ENCODE measurements at places on chromosomes 6 and 20. TPM values are rescaled to one million over a fixed set of nuclear protein-coding genes. Genes with fewer than 3 reads are reported as not detected.

GRCh38 chr6:113976806-113977205 is 5.9 kb upstream of the HDAC2 start:
- no peak for DNase-seq

DNA sequence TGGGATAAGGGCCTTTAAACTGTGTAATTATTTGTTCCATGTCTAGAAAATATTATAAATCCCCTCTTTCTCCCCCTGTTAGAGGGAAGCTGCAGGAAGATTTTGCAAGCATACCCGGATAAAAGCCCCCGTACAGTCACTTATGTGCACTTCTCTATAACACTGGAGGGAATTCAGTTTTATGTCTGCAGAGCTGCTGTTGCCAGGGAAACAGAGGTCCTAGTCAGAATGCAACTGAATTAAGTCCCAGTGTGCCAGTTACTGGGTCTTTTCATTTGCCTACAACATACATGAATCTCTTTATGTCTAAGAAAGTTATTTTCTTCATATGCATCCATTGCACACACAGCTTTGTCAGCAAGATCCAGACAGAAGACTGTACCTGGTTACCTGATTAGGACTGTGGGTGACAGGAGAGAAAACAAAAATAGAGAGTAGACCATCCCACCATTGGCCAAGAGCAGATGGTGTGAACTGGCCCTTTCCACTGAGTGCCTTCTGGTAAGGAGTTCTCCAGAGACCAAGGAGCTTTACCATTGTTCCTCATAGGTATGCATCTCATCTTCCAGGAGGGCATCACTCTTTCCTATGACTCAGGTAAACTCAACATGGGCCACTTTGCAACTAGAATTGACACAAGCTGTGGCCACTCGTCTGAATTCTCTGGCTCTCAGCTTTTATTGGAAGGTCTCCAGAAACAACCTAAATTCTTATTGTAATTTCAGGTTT is 180.8 kb upstream of the PHACTR1 start:
- no peak for DNase-seq

The CCR6 gene
- total RNA-seq = not detected

DNA sequence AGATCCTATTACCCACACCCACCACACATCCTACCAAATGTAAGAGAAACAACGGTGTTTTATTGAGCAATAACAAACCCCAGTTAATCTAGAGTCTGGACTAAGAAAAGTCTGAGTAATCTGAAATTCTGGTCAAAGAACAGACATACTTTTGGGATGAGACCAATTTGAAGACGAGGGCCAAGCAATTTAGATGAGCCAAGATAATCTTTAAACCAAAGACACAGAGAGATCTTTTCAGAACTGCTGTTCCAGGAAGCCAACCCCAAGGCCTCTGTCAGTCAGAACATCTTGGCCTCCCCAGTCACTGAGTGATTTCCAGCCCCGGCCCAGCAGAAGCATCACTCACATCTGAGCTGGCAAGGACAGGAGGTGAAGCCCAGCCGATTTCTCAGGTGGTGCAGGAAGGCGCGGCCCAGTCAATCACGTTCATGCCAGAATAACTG is 118.5 kb upstream of the SYNDIG1 start:
- no peak for DNase-seq

DNA sequence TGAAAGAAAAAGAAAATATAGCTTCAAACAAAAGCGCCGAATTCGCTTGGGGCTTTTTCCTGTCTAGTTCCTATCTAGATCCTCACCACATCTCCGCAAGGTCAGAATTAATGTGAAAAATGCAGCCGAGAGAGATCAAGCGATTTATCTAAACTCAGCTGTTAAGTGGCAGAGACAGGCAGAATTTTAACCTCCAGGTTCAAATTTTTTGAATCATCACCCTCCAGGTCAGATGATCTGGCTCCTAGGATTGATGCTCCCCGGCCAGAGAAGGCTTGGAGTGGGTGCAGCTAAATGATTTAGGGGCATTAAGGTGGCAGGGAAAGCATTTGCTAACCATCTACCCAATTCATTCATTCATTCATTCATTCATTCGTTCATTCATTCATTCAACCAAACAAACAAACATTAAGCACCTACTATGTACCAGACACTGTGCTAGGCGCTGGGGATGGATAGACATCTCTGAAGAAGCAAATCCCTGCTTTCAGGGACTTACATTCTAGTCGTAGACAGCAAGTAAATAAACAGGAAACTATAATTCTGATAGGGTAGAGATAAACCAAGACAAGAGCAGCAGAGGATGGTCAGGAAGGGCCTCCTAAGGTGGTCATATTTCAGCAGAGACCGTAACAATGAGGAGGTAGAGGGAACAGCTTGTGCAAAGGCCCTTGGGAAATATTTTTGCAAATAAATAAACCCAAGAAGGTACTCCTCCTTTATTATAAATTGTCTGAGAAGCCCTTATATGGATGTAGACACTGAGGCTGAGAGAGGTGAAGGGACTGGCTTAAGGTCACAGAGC is 672 bp upstream of the UBE2V1 start:
- DNase-seq = no peak

- no peak for DNase-seq
These were observed 73.2 kb downstream of the QRSL1 start for GRCh38 chr6:106702451-106703110.

The SPATA25 gene
- 8.1 TPM for total RNA-seq

DNA sequence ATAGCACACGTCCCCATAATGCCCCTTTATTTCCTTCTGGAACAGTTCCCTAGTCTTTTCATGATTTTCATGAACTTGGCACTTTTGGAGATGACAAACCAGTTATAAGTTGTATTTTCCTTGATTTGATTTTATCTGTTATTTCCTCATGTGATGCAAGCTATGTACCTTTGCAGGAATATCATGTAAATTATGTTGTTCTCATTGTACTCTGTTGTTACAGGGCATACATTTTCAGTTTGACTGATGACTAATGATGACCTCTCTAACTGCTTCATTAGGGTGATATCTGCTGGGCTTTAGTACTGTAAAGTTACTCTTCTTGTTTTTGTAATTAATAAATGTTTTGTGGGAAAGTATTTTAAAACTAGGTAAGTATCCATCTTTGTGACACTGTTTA is 147.3 kb downstream of the ZFAND3 start:
- DNase-seq = no peak

The LY6G6F gene
- total RNA-seq = not detected

- no peak for DNase-seq
These were observed 33.3 kb downstream of the PPP1R14C start for GRCh38 chr6:150176152-150176551.

- DNase-seq = no peak
These were observed 364.0 kb upstream of the ARID1B start for GRCh38 chr6:156413154-156413553.

DNA sequence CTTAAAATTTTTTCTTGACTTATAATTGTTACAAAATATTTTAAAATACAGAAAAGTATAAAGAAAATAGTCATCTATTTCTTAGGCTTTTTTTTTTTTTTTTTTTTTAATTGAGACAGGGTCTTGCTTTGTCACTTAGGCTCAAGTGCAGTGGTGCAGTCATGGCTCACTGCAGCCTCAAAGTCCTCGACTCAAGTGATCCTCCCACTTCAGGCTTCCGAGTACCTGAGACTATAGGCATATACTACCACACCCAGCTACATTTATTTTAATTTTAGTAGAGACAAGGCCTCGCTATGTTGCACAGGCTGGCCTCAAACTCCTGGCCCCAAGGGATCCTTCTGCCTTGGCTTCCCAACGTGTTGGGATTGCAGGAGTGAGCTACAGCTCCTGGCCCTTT is 5.3 kb upstream of the ACAT2 start:
- no peak for DNase-seq

The E2F1 gene
- total RNA-seq = 1.5 TPM

Measured in uterus (tissue), 4 donors.